Stimulated activated CD4-positive, alpha-beta T cell treated with anti-CD3 and anti-CD28 coated beads, Interleukin-1b, Interleukin-23, amount 100 ng/mL, for 24 hours (primary cell): ENCODE measurements at places on chromosomes 12 and 14.

GRCh38 chr12:1488908-1489381 is 105.4 kb downstream of the FBXL14 start:
- DNase-seq, result no peak

DNA sequence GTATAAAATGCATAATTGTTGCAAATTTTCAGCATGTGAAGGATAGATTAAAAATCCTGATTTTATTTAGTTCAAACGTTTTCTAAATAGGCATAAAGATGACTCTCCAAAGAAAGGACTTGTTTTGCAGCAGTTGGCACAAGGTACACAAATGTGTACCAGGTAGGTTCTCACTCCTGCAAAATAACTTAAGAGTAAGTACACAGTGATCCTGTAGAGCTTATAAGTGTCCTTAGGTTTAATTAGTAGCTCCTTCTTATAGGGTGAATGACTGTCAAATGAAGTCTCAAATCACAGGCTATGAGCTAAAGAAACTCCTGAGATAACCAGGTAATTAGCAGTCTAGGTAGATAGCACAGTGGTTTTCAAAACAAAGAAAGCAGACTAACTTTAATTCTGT is 330.6 kb upstream of the MDGA2 start:
- no peak for DNase-seq

- no peak for DNase-seq
These were observed 60.4 kb upstream of the FAR2 start for GRCh38 chr12:29088611-29089219.

DNA sequence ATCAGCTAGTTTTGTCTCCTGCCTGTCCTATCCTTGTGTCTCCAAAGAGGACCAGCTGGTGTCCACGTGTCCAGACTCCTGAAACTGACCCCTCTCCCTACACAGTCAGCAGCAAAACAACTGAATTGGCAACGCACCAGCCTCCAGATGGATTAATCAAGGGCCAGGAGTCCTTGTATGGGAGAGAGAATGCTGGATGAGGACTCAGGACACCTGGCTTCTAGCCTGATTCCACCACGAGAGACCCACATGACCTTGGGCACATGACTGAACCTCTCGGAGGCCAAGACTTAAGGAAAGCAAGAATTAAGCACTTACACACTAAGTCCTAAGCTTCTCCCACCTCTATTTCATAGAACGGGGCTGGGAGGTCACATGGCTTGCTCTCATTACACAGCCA is 60.4 kb upstream of the CMKLR1 start:
- no peak for DNase-seq

DNA sequence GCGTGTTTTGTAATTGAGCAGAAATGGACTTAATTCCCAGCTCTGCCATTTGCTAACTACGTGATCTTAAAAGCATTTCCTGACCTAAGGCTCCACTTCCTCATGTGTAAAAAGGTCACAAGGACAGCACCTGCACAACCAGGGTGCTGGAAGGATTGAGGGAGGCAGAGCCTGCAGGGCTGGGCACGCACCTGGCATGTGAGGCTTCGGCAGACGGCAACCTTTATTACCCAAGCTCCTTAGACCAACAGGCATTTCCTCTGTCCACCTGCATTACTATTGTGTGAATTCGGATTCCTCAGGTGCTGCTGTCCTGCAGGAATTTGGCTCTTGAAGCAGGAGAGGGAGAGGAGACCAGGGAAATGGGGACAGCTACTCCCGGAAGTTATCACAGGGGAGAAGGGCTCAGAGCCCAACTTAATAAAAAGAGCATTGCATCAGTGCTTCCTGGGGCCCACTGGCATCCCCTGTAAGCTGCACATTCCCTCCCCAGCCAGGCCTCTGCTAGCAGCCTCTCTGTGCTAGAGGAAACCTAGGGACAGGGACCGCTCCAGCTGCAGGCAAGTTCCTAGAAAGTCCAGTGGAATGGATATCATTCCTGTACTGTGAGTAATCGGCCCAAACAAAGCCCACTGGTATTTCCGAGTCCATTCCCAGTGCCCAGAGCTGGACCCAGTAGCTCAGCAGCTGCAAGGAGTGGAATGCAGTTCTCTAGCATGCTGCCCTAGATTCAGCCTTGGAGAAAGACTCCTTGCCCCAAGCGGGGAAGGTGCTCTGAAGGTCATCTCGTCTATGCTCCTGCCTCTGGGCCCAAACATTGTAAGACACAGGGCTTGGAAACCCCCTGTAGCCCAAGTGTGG is 157.1 kb upstream of the CCND2 start:
- no peak for DNase-seq

- no peak for DNase-seq
These were observed 17.2 kb downstream of the ADGRD1 start for GRCh38 chr12:130970908-130971233.

DNA sequence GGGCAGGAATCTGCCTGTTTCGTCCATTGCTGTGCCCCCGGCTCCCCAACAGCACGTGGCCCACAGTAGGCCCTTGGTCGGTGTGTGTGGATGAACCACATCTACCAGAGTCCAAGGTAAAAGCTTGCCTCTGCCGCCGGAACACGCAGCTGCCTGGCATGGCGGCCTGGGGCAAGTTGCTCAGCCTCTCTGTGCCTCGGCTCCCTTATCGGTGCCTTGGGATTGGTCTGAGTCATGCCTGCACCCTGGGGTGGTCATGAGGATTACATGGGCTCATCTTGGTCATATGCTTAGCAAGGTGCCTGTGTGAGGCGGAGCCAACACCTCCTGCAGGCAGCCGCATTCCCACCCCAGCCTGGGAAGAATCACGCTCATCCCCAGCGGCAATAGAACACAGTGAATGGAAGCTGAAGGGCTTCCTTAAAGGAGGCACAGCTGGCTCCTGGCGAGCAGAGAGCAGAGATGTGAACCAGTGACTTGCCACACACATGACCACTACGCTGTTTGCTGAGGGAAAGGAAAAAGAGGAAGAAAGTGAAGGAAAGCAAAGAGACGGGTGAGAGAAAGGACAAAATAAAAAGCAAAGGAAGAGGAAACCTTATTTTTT is 5.5 kb upstream of the SCARB1 start:
- no peak for DNase-seq

DNA sequence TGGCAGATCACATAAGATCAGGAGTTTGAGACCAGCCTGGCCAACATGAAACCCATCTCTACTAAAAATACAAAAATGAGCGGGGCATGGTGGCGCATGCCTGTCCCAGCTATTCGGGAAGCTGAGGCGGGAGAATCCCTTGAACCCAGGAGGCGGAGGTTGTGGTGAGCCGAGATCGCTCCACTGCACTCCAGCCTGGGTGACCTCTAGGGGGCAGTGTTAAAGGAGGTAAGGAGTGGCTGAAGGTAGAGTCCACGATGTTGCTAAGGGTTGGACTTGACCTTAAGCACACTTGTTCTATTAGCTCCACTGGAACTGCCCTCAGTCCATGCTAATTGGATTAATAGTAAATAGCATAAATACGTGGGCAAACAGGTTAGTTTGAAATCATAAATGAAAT is 62.4 kb upstream of the PSMC1 start:
- no peak for DNase-seq

DNA sequence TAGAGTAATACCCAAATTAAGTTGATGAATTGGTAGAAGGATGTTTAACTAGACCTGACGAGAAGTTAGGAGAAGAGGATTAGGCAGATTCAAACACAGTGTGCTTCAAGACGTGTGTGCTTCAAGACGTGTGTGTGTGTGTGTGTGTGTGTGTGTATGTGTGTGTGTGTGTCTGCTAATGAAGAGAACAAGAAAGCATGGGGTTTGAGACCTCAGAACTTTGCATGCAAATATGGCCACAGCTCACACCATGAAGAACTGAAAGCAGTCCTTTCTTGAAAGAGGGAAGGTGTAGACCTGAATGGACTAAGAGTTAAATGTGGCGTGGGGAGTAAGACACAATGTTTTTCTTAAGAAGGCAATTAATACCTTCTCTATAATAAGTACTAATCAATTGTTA is 32.5 kb upstream of the SSPN start:
- DNase-seq, result no peak

DNA sequence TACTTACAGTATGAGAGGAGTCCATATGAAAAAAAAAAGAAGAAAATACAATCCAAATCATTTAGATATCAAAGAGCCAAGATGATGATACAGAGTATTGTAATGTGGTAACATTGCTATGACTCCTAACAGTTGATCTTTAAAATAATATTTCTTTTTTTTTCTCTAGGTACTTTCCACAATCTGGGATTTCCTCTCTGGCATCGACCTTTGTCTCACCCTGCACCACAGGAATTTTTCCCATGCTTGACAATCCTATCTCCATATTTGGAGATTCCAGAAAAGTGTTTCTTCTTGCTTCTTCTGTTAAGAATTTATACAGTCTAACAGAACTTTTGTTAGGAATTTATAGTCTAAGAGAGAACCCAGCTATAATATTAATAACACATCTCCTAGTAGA is 184.4 kb downstream of the ITPR2 start:
- DNase-seq, result no peak

DNA sequence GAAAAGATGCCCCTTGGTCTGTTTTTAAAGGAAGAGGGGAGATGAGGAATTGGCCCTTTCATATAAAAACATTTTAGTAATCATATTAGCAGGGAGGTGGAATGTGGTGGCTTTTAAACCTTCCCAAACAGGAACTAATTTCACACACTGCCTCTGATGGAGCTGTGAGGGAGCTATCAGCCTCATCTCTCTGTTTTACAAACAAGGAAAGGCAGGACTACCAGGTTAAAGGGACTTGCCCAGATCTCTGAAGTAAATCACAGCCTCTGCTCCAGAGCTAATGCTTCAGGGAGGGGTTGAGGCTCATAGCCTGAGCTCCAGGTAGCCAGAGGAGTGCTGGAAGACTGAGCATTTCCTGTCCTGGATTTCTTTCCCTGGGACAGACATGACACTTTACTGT is 1.1 kb upstream of the BMP4 start:
- no peak for DNase-seq

DNA sequence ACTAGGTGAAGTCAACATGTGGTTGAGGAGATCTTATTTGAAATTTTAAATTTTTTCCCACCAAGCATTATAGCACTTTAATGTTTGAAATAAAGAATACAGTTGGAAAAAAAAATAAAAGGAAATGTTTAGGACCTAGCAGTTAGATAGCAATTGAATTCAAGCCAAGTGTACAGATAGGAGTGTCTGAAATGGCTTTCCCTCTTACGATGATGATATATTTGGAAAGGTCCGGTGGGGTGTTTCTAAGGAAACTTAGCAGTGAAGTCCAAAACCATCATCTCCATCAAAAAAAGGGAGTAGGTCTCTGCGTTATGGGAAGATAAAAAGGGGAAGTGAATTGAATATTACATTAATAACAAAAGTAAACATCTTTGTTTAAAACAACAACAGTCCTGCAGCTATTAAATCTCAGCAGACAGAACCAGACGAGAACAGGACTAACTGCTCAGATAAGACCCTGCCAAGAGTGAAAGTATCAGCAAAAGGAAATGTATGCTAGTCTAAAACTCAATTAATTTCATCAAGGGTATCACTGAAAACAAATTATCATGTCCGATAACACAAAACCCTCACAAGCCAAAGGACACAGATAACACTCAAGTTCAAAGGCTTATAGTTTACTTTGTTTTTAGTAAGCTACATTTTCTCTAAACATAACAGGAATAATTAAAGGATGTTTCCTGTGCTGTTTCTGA is 242.0 kb downstream of the BMP4 start:
- DNase-seq, result no peak

GRCh38 chr12:79776111-79776510 is 85.3 kb upstream of the PAWR start:
- DNase-seq, result no peak

DNA sequence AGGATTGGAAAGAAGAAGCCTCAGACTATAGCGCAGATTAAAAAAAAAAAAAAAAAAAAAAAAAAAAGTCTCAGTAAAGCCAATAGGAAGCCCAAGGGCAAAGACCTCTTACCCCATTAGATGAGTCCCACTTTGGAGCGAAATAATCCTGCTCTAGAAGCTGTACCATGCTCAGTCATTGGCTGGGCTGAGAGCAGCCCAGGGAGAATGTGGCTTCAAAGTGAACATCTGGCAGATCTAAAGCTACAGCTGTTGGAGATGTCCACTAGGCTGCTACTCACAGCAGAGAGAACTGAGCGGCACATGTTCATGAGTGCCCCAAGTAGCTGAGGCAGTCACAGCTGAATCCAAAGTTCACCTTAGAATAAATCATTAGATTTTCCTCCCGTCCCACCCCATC is 560.9 kb downstream of the MED13L start:
- DNase-seq, result no peak

- DNase-seq, result no peak
These were observed 36.3 kb upstream of the SINHCAF start for GRCh38 chr12:31362115-31362758.

DNA sequence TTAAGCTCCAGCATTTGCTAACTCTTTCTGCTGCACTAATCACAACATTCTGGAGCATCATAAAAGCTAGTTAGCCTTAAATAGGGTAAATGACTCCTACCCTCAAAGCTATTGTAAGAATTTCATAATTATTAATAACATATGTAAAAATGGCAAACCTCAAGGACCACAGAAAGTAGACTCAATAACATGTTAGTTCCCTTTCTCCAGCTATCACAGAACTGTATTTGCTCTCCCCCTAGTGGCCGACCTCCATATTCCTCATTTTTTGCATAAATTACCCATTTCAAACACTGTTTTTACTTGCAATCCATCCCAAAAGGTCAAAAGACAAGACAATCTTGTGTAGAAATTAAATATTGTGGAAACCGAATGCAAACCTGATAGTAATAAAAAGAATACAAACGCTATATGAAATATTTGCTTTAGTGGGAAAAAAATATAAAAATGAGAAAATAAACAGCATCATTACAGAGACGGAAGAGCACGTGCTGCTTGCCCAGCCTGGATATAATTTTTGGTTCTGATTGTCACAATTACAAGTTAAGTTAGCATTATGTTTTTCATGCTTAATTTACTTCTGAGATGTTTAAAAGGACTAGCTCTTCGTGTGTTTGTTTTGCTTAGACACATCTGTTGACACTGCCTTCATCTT is 97.9 kb downstream of the RERGL start:
- no peak for DNase-seq

DNA sequence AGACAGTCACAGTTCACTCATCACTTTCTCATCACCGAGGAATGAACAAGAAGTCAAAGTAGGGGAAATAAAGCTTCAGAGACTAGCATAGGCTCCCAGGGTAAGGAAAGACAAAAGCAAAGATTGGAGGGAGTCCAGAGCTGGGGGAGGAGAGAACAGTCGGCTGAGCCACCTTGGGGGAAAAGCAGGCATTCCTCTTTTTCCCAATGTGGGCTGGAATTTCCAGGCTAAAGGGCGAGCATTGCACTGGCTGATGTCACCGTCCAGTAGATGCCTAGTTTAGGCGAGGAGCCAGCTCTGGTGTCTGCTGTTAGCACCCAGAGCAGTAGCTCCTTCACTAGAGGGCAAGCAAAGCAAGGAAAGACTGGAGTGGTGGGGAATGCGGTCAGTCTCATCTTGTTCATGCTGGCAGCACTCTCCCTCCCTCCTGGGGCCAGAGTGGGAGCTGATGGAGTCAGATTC is 8.5 kb upstream of the KRT75 start:
- DNase-seq, result no peak

GRCh38 chr12:12947902-12948301 is 4.1 kb downstream of the GPRC5D start:
- no peak for DNase-seq

DNA sequence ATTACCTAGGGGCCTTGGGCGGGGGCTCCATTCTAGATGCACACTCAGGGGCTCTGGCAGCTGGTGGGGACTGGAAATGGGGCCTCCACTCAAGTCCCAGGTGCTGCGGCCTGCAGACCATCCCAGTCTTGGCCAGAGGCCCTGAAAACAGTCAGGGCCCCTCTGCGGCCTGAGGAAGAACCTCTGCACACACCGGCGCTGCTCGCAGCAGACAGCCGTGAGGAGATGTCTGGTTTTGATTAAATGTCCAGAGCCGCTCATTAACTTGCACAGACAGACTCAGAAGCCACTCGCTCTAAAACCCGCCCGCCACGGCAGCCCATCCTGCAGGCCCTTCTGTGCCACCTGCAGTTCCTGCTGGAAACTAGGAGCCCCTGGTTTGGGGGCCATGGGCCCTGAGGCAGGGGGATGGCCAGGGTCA is 36.4 kb upstream of the NCOR2 start:
- DNase-seq, result no peak
